NCI-H510A (cell line): ENCODE measurements at places on chromosomes 16 and 17.

GRCh38 chr17:72693151-72693878 lies 399.2 kb downstream of the SLC39A11 start:
- peak; percentile 39 for DNase-seq

DNA sequence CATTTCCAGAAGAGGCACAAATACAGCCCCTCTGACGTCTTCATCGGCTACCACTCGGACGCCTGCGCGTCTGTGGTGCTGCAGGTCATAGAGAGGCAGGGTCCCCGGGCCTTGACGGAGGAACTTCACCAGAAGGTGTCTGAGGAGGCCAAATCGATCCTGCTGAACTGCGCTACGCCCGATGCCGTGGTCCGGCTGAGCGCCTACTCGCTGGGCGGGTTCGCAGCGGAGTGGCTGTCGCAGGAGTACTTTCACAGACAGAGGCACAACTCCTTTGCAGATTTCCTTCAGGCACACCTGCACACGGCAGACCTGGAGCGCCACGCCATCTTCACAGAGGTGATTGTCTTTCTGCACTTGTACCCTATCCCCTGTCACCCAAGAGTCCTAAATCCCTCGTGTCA lies 67.0 kb upstream of the ENDOV start:
- no peak for DNase-seq

GRCh38 chr17:20797292-20797691 lies 217.8 kb downstream of the CDRT15L2 start:
- DNase-seq, result no peak

DNA sequence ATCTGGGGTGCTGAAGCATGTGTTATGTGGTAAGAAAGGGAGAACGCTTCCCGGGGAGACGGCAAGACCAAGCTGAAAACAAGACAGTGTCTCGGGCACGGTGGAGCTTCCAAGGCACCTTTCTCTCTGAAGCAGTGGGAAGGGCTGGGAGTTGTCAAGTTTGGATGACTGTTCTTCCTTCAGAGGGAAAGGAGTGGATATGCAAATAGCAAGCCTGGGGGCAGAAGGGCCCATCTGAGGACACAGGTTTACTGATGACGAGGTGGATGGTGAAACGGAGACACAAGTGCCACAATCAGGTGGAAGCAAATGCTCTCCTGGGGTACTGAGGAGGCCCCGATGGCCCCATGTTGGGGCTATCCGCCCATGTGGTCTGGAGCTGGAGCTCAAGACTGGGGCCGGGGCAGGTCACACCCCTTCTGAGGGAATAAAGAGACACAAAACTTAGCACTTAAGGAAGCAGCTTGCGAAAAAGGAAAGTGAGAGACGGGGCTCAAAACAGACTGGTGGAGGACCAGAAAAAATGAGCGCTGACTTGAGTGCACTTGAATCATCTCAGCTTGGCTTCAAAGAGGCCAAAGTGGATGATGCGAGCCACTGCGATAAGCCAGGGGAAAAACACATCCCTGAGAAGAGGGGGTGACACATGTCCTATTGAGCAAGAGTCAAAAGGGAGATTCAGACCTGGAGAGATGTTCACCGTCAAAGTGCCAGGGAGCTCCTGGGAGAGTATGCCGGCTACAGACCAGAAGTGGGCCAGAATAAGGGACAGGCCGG lies 34.8 kb upstream of the MTSS2 start:
- DNase-seq, result no peak

GRCh38 chr17:74215342-74215727 lies 2.0 kb downstream of the TTYH2 start:
- no peak for DNase-seq

- no peak for DNase-seq
Observed at GRCh38 chr17:76565728-76566612, 19.7 kb downstream of the ST6GALNAC2 start.

- no peak for DNase-seq
Observed at GRCh38 chr16:17566075-17566474, 95.3 kb upstream of the XYLT1 start.

DNA sequence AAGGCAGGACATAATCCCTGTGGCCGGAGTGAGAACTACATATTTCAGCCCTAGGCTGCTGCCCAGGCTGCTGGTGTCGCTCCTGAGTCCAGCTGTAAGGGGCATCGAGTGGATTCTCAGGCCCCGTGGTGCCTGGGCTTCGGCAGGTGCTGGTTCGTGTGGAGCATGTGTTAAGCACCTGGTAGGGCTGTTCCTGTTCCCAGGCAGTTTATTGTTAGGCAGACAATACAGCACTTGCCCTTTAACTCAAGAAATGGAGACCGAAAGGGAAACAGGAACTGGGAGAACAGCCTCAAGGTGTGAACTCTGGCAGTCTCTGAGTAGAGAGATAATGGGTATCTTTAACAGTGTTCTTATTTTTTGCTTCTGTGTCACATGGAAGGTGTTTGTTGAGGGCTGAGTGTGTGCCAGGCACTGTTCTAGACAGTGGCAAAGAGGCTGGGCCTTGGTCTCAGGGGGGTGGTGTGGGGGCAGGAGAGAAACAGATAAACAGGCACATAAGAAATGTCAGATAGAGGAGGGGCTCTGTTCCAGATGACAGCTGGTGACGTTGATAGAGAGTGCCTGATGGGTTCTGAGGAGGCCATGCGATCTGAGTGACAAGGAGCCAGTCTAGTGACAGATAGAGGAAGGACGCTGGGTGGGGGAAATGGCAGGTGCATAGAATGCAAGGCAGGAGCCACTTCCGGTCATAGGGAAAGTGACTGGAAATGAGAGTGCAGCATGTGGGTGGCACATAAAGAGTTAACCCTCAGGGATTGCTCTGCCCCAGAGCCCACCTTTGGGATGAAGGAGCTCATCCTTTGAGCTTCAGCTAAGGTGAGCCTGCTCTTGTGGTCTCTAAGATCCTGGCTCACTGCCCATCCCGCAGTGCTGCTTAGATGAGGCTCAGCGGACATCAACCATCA lies 33.8 kb downstream of the EPN2 start:
- no peak for DNase-seq

GRCh38 chr16:67653128-67653788 lies 6.8 kb downstream of the ACD start:
- no peak for DNase-seq

GRCh38 chr16:65875381-65876055 lies 491.0 kb upstream of the CDH5 start:
- DNase-seq, result no peak

DNA sequence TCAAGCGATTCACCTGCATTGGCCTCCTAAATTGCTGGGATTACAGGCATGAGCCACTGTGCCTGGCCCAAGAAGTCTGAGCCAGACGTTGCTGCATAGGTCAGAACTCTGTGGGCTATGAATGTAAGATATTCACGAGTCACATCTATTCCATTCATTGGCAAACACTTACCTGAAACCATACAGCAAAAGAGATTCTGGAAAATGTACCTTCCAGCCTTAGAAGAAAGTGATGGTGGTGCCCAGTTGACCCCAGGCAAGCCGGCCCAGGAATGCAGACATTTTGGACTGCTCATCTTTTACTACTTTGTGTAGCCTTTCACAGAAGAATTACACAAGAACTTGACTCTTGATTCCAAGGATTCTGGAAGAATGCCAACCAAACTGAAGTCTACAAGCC lies 135.6 kb upstream of the N4BP1 start:
- DNase-seq, result no peak

GRCh38 chr16:11683145-11683544 lies 14.9 kb downstream of the SNN start:
- no peak for DNase-seq

GRCh38 chr16:3908951-3909437 lies 28.5 kb upstream of the CREBBP start:
- no peak for DNase-seq

GRCh38 chr17:79702034-79702433 lies 28.7 kb upstream of the ENPP7 start:
- no peak for DNase-seq

DNA sequence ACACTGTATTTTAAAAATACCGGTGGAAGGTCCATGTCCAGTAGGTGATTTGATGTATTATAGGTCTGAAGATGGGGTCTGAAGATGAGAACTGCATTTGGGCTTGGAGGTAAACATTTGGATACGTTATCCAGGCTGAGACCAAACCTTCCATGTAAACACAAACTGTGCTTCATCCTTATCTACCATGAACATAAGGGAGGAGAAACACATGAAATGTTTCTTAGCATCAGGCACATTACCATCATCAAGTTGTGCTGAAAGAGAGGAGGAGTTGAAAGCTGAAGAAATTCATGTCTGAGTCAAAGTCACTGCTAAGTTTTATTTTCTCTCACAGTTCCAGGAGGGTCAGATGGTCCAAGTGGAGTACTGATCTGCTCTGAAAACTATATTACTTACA lies 11.4 kb downstream of the SF3B3 start:
- no peak for DNase-seq

DNA sequence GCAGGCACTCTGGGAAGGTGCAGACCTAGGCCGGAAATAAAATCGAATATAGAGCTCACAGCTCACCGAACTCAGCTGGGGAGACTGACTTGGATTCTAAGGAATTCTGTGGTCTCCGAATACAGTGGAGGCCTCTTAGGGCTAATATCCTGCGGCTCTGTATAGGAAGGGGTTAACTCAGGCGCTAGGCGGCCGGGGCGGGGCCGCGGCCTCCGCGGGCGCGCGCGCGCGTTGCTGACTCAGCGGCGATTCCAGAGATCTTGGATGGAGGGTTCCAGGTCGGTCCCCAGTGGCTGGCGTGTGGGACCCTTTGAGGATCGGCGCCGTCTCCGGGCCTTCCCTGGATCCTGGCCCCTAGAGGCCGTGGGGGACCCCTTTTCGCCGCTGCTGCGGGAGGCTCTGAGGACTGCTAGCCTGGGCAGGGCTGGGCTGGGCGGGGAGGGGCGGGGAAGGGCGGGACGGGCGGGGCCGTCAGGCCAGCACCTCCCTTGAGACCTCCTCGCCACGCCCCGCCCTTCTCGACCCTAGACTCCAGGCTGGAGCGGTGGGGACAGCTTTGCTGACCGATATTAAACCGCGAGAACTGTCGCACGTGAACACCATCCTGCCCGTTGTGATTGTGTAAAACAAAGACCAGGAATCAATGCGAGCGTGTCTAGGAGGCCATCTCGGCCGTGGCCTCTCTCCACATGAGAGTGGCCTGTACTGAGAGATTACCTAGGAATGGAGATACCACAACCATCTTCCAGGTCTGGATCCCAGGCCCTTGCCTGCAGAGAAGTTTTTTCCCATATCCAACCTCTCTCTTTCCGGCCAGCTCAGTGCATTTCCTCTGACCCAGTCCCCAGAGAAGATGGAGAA lies 1.4 kb upstream of the PLEKHH3 start:
- DNase-seq, result peak; percentile 86

DNA sequence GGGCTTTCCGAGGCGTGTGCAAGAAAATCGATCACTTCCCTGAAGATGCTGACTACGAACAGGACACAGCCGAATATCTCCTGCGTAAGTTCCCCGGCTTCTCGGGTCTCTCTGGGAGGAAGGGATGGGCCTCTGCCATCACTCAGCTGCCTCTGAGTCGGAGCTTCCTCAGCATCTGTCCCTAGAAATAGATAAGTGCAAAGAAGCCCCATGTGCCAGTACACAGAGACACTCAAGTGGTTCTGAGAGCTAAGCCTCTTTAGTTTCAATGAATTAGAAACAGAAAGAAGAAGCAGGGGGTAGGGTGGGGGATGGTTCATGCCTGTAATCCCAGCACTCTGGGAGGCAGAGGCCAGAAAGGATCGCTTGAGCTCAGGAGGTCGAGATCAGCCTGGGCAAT lies 90.6 kb downstream of the CACNG3 start:
- DNase-seq, result no peak

- no peak for DNase-seq
Observed at GRCh38 chr17:49928837-49929475, 40.0 kb upstream of the DLX4 start.

- DNase-seq, result no peak
Observed at GRCh38 chr17:561116-561515, 153.5 kb downstream of the VPS53 start.

DNA sequence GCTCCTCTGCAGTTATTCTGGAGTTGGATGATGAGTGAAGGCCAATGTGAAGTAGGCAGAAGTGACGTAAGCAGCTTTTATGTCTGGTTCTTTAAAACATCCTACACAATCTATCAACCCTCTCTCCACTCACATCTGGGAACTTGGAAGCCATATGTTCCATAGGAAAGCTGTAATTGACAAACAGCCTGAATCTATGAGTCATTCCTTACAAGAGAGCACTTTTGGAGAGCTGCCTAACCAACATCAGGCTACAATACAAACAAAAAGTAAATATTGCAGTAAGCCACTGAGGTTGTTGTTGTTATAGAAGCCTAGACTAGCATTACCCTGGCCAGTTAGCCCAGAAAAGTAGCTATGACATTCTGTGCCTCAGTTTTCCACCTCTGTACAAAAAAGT lies 5.9 kb downstream of the CCL7 start:
- no peak for DNase-seq

DNA sequence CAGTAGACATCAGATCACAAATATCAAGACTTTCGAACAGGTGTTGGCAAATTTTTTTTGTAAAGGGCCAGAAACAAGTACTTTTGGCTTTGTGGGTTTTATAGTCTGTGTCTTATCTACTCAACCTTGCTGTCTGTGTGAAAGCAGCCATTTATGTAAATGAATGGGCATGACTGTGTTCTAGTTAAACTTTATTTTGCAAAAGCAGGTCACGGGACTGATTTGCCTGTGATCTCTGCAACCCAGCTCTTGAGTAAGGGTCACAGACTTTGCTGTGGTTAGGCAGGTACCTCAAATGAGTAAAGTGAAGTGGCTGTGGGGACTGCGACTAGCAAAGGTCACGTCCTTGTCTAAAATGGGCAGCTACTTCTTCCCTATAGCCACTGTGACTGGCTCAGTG lies 136.5 kb downstream of the FTO start:
- no peak for DNase-seq

- no peak for DNase-seq
Observed at GRCh38 chr17:41325126-41325525, 9.6 kb upstream of the KRTAP17-1 start.

- no peak for DNase-seq
Observed at GRCh38 chr16:88194397-88195268, 188.1 kb upstream of the ZNF469 start.

- no peak for DNase-seq
Observed at GRCh38 chr16:46591257-46591656, 29.9 kb downstream of the SHCBP1 start.

DNA sequence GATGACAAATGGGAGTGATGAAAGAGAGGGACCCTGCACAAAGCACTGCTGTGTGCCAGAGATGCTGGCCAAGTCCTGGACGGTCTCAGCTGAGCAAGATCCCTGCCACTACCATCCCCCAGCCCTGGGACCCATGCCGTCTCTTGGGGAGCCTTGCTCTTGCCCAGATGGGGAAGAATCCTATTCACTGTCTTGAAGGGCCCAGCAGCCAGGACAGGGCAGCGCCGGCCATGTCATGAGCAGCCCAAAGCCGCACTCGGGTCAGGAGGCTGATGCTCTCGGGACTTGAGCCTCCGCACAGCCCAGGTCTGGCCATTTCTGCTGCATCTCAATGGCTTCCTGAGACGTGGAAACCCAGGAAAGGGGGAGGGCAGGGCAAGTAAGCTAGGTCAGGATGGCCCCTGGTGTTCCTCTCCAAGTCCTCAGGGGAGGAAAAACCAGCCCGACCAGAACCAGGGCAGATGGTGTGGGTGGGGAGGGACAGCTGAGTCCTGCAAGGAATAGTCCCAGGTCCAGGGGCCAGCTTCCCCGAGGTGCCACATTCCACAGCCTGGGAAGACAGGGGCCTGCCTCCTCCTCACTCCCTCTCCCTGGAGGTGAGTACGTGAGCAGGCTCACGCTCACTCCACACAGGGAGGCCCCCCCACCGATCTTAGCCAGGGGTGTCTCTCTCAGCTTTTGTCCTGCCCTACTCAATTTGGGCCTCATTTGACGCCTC lies 7.8 kb upstream of the KRT19 start:
- no peak for DNase-seq

- DNase-seq, result no peak
Observed at GRCh38 chr16:62665269-62665668, 629.0 kb upstream of the CDH8 start.
